Right atrium auricular region (tissue), 2 donors: ENCODE measurements at places on chromosomes 13 and 19. TPM values are rescaled to one million over a fixed set of nuclear protein-coding genes. Genes with fewer than 3 reads are reported as not detected.
A peak's percentile ranks its signal among the peaks of the same experiment; 100 is the strongest.

GRCh38 chr19:30172613-30173242 is 199.5 kb upstream of the ZNF536 start:
- H3K36me3 ChIP-seq = no peaks in the 10 kb centered on the region
- no peaks in the 10 kb centered on the region for H3K4me1 ChIP-seq
- no peak for DNase-seq
- H3K27me3 ChIP-seq = no peaks in the 10 kb centered on the region
- no peak overlapping the region for H3K4me3 ChIP-seq

DNA sequence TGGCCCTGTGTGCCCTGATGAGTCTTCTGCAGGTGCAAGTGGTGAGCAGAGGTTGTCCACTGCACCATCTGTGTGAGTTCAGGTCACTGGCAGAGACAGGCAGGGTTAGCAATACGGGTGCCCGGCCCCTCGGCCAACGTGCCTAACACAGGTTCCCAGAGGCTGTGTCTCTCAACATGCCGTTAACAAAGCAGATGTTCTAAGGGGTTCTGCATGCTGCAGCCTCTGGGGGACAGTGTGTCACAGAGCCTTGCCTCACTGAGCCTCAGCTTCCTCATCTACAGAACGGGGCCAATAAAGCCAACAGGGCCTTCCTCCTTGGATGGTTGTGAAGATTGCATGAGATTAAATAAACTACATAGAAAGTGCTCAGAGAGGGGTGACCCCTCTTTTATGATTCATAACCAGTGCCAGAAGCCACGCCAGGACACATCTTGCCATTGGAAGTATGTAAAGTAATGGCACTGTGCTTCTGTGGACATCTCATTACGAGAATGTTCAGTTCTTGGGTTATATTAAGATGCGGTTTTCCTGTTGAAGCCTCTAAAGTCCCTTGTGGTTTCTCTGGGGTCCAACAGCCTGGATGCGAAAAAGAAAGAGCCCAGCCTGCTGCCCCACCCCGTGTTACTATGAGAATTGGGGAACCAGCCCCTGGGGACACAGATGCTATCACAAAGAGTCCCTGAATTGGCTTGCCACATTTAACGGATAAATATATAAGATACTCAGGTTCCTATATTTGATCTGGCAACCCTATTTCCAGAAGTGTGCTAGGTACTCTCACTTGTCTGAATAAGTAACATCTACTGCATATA is 11.2 kb upstream of the ARHGEF18 start:
- no peaks in the 10 kb centered on the region for H3K27me3 ChIP-seq
- peaks cover 10% of the 10 kb centered on the region for H3K4me1 ChIP-seq
- DNase-seq = no peak
- no peak overlapping the region for H3K4me3 ChIP-seq
- no peak overlapping the region for H3K27ac ChIP-seq

GRCh38 chr13:41650706-41651105 is 193.4 kb downstream of the RGCC start:
- H3K27ac ChIP-seq = peak overlapping the region; percentile 16
- H3K36me3 ChIP-seq = no peaks in the 10 kb centered on the region
- H3K4me3 ChIP-seq = no peak overlapping the region
- peaks cover 29% of the 10 kb centered on the region for H3K4me1 ChIP-seq

- no peak overlapping the region for H3K4me3 ChIP-seq
- H3K27ac ChIP-seq = no peak overlapping the region
- H3K4me1 ChIP-seq = no peaks in the 10 kb centered on the region
- H3K27me3 ChIP-seq = no peaks in the 10 kb centered on the region
Observed at GRCh38 chr13:81381560-81381959, 1040.6 kb upstream of the SPRY2 start.

DNA sequence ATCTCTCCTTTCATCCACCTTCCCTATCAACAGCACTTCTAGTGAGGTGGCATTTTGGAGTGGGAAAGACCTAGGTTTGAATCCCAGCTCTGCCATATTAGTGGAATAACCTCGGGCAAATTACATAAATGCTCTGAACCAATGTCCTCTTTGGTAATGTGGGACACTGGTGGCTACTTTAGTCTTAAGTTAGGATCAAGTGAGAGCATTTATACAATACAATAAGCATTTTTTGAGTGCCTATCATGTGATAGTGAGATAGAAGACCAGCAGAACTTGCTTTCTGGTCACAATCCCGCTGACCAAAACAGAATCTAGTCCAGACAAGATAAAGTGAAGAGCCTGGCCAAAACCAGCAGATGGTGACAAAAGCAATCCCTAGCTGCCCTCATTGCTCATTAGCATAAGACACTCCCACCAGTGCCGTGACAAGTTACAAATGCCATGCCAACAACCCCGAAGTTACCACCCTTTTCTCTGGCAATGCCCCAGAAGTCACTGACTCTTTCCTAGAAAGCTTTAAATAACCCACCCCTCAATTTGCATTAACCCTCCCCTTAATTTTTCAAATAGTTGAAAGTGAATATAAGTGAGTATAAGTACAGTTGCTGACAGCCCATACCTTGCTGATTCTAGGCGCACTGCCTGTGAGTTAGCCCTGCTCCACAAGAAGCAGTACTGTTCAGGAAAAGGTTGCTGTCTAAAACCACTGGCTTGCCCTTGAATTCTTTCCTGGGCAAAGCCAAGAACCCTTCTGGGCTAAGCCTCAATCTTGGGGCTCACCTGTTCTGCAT is 28.9 kb upstream of the KPNA3 start:
- H3K27ac ChIP-seq = no peak overlapping the region
- no peaks in the 10 kb centered on the region for H3K27me3 ChIP-seq
- DNase-seq = no peak
- H3K36me3 ChIP-seq = no peaks in the 10 kb centered on the region

DNA sequence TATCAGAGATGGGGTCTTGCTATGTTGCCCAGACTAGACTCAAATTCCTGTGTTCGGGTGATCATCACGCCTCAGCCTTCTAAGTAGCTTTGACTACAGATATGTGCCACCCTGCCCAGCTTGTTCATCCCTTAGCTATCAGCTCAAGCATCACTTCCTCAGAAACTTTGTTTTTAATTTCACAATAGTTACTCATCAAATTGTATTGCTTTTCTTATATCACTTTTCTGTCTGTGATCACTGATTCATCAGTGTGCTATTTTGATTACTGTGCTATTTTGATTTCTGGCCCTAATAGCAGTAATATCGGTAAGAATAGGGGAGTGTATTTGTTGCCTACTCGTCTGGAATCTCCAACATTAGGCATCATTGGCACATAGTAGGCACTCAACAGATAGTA is 878.6 kb upstream of the PCDH20 start:
- no peak for DNase-seq
- H3K27me3 ChIP-seq = no peaks in the 10 kb centered on the region
- H3K4me1 ChIP-seq = no peaks in the 10 kb centered on the region
- no peak overlapping the region for H3K4me3 ChIP-seq

Gene OR7A10
- not detected for total RNA-seq

Gene DOCK6
- 49.4 TPM for total RNA-seq

Gene PRSS57
- total RNA-seq = not detected
